HT-29 (cell line): ENCODE measurements at places on chromosomes 4 and X.

- DNase-seq, result no peak
Observed at GRCh38 chr4:181647396-181648147, 595.6 kb upstream of the TENM3 start.

DNA sequence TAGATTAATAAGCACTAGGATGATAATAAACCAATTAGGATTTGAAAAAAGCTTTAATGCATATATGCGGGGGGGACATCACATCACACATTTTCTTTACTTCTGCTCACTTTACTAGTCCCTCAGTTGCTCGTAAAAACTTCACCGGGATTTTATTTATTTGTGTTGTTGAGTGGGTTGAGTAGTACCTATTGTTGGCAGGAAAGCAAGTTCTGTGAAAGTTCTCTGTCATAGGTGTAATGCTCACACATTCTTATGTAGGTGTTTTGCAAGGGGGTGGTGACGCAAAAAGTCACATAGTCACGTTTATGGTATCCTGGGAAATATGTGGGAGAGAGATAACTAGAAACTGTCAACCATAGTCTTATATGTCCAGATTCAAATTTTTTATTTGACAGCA, 65.3 kb downstream of the PDLIM5 start:
- DNase-seq, result peak; percentile 64

- no peak for DNase-seq
Observed at GRCh38 chr4:23923840-23924239, 34.0 kb upstream of the PPARGC1A start.

DNA sequence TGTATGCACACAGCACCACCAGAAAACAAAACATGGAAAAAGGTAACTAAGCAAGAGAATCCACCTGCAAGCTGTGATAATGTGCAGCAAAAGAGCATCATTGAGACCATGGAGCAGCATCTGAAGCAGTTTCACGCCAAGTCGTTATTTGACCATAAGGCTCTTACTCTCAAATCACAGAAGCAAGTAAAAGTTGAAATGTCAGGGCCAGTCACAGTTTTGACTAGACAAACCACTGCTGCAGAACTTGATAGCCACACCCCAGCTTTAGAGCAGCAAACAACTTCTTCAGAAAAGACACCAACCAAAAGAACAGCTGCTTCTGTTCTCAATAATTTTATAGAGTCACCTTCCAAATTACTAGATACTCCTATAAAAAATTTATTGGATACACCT, 90.2 kb downstream of the TET2 start:
- no peak for DNase-seq

- no peak for DNase-seq
Observed at GRCh38 chr4:126372634-126373033, 1057.9 kb downstream of the FAT4 start.

DNA sequence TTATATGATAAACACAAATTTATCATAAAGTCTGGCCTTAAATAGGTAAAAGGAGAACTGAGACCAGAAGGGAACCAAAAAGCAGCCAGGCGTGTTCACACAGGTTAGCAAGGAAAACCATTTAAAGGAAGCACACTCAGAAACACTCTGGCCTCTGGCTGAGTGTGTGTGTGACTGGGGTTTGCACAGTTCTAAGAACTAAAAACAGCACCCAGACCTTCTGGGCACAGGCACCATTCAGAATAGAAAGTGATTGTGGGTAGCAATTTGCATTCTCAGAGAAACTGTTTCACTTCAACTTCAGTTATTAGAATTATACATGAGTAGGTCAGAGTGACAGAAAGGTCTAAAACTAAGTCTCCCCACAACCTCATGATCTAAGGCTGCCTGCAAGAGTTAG, 10.0 kb downstream of the GPR82 start:
- DNase-seq, result no peak
